Effector CD4-positive, alpha-beta T cell (primary cell): ENCODE measurements at places on chromosomes 6 and 20.

DNA sequence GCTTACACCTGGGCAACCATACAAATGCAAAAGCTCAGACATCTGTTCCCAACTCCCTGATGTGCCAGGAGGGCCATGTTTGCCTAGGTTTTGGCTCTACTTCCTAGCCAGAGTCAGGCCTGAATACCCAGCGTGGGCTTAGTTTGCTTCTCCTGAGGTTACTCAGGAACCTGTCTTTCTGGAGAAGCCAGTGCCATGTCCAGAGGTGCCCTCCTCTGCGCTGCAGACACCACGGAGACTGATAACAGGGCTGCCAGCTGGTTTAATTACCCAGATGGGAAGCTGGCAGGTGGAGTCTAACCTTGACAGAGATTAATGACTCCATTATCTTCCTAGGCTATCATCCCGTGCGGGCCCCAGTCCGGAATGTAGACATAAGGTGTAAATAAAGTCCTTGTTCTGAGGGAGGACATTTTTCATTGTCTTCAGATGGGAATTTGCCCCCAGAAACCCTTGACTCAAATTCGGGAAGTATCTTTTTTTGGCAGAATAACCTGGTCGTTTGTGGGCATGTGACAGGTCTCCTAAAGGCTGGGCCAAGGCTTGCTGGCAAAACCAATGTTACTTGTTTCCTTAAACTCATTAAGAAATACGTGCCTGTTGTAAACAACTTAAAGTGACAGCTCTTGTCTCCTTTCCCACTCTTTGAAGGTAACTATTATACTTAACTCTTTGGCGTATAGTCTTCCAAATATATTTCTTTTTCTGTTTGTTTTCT is 29.2 kb upstream of the ZNFX1 start:
- no peak for DNase-seq

DNA sequence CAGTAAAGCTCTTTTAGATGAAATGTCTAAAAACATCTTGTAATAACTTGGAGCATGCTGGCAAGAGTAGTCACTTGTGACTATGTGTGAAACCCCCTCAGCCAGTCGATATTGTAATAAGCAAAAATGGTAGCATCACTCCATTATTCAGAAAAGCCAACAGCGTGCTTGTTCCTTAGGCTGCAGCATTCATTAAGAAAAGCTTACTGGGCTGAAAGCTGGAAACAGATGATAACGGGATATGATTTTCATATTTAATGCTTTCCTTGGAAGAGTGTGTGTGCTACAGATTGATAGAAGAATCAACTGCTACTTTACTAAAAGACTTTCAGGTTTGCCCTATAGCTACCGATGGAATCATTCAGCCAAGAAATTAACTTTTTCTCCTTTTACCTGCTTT is 20.3 kb downstream of the KIZ start:
- DNase-seq: no peak

GRCh38 chr6:104711371-104711770 is 148.3 kb downstream of the HACE1 start:
- DNase-seq: no peak

- no peak for DNase-seq
These were observed 13.9 kb downstream of the JAG1 start for GRCh38 chr20:10659651-10660601.

DNA sequence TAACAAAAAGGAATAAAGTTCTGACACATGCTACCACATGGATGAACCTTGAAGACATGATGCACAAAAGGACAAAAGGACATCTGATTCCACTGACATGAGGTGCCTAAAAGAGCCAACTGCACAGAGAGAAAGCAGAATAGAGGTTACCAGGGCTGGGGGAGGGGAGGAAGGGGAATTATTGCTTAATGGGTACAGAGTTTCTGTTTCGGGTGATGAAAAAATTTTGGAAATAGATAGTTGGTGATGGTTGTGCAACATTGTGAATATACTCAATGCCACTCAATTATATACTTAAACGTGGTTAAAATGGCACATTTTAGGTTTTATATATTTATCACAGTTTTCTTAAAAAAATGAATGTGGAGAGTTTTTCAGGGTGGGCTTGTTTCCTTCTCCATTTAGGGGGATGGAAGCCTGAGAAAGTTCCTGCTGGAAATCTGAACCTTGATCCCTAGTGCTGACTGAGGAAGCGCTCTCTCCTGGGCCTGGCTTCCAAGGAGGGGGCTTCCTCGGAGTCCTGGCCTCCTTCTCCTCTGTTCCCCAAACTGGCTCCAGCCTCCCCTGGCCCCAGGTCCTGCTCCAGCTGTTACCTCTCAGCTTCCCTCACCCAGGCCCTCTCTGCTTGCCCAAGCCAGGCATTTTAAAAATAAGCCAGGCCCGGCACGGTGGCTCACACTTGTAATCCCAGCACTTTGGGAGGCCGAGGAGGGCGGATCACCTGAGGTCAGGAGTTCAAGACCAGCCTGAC is 79.2 kb downstream of the NOL4L start:
- DNase-seq: no peak

- DNase-seq: no peak
These were observed 82.7 kb upstream of the EPB41L1 start for GRCh38 chr20:36071848-36072247.

DNA sequence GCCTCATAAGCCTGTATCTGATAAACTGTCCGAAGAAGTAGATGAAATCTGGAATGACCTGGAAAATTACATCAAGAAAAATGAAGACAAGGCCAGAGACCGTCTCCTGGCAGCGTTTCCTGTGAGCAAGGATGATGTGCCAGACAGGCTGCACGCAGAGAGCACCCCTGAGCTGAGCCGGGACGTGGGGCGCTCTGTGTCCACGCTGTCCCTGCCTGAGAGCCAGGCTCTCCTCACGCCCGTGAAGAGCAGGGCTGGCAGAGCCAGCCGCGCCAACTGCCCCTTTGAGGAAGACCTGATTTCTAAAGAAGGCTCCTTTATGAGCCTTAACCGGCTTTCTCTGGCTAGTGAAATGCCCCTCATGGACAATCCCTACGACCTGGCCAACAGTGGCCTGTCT is 33.9 kb upstream of the MTHFD1L start:
- DNase-seq: no peak
